ENCODE measurements at places on chromosomes 13 and 19. TPM values are rescaled to one million over a fixed set of nuclear protein-coding genes. Genes with fewer than 3 reads are reported as not detected.

DNA sequence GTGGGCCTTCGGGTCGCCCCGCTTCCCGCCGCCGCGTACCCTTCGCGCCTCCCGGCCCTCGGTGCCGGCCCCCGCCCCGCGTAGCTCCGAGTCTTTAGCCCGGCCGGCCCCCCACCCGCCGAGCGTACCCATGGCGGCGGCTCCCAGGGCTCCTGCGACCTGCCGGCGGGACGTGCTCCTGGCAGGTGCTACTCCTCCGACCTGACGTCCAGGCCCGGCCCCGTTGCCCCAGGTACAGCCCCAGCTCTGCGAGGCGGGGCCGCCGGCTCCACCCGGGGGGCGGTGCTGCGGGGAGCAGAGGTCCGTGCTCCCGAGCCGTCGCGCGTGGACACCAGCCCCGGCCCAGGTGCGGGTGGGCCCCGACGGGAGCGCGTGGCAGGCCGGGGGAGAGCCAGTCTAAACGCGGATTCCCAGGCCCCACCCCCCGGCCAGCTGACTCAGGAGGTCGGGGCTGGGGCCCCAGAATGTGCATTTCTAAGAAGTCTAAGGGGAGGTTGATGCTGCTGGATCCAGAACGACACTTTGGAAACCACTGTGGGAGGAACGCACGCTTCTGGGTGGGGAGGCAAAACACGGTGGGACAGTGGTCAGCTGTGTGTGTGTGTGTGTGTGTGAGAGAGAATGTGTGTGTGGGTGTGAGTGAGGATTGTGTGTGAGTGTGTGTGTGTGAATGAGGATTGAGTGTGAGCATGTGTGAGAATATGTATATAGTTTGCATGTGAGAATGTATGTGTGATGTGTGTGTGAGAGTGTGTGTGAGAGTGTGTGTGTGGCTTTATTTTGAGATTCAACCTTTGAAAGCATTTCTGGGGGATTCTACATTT, at the start of gene SLC15A1:
Gene SLC15A1 (minus strand): TSS at position 206 of the 824 bp plus-strand sequence. CDS start 74 bp downstream, at position 132.
- DNase-seq = no peak

- DNase-seq = no peak
Observed at GRCh38 chr13:85313761-85314503, 485.3 kb downstream of the SLITRK6 start.

GRCh38 chr19:19381007-19381926, 24.2 kb upstream of the GATAD2A start:
- DNase-seq = no peak

DNA sequence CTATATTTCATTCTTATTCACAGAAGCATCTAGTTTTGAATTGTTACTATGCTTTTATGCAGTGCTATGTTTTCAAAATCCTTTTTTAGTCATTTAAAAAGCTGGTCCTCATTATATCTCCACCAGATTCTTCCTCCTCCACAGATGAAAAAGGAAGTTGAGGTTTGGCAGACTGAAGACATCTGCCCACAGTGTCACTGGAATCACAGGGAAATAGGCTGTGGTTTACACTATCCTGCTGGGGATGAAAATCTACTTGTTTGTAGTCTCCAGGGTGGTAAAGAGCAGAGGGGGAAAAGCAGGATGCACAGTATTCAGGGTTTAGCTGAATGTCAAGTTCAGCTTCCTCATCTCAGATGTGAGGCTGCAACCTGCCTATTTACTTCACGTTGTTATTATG, 351.2 kb downstream of the DNAJC15 start:
- no peak for DNase-seq

NANOS3 gene
- 0.89 TPM for polyA plus RNA-seq

AXL gene
- polyA plus RNA-seq = 28.6 TPM
